ENCODE measurements at places on chromosomes 3 and 15.

GRCh38 chr3:151091685-151092345 is 6.4 kb downstream of the MED12L start:
- no peak for DNase-seq

DNA sequence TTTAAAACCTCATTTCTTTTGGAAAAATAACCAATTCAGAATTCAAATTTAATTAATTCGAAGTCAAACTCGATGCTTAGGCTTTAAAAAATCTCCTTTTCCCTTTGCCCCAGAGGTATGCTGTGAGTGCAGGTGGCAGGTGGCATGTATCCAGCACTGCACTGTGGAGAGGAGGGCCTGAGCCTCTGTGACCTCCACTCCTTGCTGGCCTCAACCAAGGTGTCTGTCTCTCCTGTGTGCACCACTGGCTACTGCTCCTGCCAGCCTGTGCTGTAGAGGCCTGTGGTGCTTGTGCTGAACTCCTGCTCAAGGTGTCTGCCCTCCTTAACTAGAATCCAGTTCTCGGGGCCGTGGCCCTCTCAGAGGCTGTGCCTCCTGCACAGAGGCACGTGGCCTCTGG is 56.2 kb upstream of the NEDD4 start:
- DNase-seq, result no peak

- DNase-seq, result no peak
Measured at GRCh38 chr15:45871121-45871855, 236.5 kb downstream of the SQOR start.

DNA sequence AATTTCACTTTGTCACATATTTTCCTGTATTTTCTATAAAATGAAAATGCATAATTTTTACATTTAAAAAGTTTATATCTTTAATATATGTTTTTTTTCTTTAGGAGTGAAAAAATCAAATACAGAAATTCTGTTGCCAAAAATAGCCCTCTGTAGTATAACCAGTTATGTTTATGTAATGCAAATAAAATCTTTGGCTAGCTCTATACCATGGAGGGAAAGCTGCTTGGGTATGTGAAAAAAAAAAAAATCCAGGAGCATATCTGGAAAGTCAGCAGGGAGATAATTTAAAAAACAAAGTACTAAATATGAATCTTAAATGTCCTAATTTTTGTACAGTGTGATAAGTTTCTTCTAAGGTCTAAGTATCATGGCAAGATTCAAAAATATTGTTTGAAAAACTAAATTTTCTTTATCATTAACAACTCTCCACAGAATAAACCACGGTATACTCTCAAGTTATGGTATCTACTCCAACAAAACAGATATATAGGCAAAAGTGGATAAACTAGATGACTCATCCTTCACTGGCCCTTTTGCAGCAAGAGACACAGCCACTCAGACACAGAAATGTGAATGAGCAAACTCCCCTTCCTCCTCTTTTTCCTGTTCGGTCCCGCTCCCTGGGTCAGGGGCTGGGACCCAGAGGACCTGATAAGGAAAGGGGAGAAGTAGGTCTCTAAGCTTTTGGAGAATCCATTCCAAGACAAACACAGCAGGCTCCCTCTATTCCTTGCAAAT is 66.6 kb downstream of the PDZRN3 start:
- DNase-seq, result no peak

- DNase-seq, result no peak
Measured at GRCh38 chr3:24502690-24503089, 8.0 kb upstream of the THRB start.

GRCh38 chr3:172146349-172146748 is 107.0 kb downstream of the FNDC3B start:
- DNase-seq, result no peak

- DNase-seq, result no peak
Measured at GRCh38 chr15:63296195-63296594, 18.8 kb downstream of the APH1B start.

DNA sequence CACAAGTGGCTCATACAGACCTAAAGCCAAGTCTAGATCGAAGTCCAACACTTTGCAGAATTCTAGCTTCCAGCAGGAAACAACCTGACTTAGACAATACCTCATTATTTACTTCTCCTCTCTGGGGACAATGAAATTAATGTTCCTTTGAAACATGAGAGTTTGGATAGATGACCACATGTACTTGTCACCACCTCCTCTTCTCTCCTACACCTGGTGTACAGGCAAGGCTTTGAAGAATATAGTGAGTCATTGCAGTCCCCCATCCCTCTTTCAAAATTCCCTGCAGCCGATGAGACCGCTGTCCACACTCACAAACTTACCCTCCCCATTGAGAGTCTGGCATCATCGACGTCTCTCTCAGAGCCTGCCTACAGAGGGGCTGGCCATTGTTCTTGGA is 189.0 kb upstream of the HES1 start:
- DNase-seq, result no peak

DNA sequence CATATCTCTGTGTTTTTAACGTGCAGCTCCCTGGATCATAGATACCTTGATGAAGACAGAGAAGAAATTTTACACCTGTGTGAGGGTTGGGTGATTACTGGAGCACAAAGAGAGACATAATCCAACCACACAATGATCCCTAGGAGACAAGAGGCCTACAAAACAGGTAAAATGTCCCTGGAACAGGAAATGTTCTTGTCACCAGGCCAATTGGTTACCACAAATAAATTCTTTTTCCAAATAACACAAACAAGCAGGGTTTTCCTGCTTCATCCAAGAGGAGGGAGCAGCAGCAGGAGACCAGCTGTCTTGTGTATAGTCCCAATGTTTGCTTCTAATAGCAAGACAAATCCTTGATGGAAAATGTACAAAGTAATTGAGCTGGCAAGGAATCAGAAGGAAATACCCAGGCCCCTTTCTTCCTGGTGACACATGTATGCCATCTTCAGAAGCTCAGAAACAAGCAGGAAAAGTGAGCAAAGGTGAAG is 1.4 kb downstream of the MGLL start:
- DNase-seq, result no peak

DNA sequence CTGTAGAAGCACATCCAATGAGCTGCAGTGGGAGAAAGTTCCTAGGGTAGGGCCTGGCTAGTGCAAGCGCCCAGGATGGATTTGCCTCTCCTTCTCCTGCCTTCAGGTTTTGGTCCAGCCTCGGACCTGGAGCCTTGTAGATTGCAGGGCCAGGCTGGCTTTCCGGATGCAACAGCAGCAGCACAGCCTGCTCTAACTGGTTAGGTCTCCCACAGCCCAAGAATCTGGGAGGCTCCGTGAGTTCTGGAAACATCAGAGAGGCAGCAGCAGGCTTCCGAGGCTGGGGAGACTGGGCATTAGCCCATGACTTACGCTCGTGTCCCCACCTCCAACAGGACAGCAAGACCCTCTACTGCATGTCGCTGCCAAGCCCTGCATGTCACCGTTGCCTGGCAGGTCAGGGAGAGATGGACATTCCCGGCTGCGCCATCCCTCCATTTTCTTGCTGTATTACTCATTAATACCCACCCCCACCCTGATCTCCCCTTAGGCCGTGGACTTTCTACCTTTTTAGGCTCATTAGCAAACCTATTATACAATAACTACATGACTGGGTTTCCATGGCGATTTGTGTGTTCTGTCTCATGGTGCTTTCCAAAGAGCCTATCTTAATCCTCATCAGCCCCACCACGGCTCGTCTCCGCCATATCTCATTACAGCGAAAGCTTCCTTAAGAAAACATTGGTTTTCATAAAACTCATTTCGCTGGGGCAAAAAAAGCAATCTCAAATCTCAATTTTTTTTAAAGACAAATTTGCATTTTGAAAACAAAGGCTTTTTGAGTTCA is 40.9 kb upstream of the RGMA start:
- no peak for DNase-seq

DNA sequence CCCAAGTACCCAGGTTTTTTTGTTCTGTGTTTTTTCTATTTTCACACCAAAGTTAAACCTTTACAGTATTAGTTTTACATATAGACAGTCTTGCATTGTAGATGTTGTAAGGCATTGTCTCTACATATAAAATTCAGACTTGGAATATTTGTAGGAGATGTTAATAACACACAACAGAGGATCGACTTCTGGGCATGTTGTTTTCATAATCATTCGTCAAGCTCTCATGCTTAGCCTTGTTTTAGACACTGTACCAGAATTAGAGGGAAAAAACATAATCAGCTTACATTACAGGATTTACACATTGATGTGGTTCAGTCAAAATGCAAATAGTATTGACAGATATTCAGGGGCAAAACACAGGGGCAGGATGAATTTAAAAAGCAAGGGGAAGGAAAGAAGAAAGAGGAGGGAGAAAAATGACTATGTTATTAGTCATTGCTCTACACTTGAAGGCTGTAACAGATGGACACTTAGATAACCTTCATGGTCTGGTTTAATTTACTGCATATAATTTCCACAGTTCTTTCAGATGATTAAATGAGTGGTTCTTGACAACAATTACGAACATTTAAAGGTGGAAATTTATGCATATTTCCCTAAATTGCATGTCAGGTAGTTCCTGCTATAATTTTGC is 7.5 kb downstream of the CMSS1 start:
- no peak for DNase-seq

GRCh38 chr3:125039131-125040100 is 16.4 kb downstream of the HEG1 start:
- DNase-seq, result no peak

DNA sequence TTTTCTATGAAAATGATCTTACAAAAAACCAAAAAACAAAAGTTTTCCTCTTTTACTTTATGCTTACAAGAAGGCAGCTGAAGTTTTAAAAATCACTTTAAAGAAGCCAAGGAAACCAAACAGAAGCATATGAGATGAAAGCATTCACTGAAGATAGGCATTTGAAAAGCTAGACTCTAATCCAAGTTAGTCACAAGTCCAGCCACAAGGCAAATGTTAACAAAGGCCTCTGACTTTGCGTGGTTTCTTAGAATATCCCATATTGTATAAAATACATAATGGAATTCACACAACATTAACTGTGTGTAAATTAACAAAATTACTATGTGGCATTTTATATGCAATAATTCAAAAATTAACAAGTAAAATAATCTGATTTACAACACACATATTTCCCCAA is 17.7 kb downstream of the MRPL3 start:
- no peak for DNase-seq

DNA sequence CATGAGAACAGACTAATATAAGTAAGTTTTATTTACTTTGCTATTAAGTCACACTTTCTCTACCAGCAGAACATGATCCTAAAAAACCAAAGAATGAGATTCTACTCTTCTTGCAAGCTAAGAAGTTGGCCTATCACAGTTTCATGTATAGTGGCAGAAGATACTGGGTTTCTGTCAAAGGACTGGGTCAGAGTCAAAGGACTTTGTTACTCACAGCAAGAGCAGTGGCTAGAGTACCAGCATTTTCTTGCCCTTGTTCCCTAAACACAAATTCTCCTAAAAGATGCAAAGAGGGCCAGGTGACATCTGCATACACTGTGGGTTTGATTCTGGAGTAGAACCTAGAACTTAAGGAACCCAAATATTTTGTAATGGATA is 105.2 kb downstream of the CBLB start:
- DNase-seq, result no peak

GRCh38 chr3:195855471-195856409 is 44.0 kb upstream of the MUC4 start:
- DNase-seq, result no peak

DNA sequence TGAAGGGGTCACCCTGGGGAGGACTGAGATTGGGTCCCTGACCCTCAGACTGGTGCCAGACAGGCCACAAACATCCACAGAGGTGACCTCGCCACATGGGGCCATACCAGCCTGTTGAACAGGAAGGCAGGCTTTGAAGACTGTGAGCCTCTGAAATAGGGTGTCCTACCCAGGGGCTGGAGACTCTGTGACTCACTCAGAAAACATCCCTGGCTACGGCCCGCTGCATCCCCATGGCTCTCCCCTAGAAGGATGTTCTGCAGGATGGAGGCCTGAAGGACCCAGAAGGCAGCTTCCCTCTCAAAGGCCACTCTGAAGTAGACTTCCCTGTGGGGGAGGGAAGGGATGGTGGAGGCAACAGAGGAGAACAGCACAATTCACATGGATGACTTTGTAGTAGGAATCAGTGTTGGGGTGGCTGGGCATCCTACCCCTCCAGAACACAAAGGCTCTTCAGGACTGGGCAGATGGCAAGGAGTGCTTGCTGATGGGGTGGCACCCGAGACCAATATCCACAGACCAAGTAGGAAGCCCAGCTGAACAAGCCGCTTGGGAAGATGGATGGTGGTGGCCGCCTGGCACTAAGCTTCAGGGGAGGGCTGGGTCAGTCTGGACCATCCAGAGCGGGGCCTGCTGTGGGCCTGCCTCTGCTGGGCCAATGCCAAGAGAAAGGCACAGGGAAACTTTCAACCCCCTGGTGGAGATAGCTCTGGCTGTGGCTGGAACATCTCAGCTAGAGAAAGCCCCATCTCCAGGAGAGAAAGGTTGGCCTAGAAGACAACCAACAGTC is 37.6 kb upstream of the DUSP7 start:
- DNase-seq, result no peak

GRCh38 chr3:144444546-144444945 is 472.9 kb downstream of the DIPK2A start:
- DNase-seq, result no peak

- no peak for DNase-seq
Measured at GRCh38 chr3:59440285-59441028, 390.6 kb upstream of the CFAP20DC start.

- no peak for DNase-seq
Measured at GRCh38 chr3:170585937-170586310, at the start of gene SLC7A14. Gene SLC7A14 (minus strand): TSS chr3:170586075. CDS start chr3:170526936, 59,139 bp downstream.

DNA sequence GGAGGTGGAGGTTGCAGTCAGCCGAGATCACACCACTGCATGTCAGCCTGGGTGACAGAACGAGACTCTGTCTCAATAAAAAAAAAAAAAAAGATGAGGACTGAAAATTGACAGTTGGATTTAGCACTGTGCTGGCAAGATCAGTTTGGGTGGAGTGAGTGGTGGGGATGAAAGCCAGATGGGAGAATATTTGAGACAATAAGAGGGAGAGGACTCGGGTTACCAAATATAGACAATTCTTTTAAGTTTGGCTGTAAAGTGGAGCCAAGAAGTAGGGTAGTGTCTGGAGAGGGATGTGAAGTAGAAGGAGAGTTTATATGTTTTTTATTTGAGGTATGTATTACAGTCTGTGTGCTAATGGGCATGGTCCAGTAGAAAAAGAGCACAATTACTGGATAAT is 20.4 kb downstream of the TMOD3 start:
- DNase-seq, result no peak

DNA sequence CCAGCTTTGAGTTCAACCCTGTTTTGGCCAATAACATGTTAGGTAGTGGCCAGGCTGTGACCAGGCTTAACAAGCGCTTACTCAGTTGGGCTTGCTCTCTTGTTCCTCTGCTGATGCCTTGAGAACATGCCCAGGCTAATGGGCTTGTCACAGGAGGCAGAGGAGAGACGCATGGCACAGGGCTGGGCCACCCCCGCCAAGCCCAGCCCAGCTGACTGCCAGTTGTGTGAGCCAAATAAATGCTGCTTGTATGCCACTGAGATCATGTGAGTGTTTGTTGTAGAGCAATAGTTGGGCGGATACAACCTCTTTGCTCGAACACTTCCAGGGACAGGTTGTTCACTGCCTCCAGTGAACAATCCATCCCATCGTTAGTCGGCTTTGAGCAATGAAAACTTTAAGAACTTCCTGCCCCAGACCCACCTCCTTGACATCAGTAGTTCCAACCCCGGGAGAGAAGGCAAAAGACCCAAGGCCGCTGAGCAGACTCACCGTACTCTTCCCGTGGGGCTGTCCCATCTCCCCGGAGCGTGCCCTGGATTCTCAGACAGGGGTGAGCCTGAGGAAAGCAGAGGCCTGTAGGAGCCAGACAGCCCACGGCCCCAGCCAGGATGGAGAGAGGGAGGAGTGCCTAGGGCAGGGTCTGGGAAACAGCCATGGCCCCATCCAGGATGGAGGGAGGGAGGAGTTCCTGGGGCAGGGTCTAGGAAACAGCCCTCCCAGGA is 4.1 kb downstream of the PLA2G4F start:
- no peak for DNase-seq
